ENCODE measurements at places on chromosomes 11 and 22.
A peak's percentile ranks its signal among the peaks of the same experiment; 100 is the strongest.

- DNase-seq = no peak
These were observed 408.6 kb downstream of the JRKL start for GRCh38 chr11:96798445-96798844.

DNA sequence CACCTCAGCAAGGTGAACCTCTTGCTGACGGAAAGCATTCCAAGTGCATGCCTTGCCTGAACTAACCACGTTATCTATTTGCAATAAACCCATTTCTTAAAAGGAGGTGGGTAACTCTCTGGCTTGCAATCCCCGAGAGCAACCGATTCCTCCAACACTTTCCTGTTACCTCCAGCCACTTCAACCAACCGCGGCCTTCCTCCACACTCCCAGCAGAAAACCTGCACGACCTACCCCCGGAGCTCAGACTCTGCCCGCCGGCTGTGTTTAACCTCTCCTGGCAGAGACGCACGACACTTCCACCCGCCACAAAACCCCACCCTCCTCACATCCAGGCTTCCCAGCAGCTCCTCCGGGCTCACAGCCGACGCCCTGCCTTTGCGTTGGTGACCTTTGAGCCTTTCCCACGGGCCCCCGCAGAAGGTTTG lies 708 bp downstream of the SCO2 start:
- DNase-seq = peak; percentile 62

- no peak for DNase-seq
These were observed 38.8 kb upstream of the TOLLIP start for GRCh38 chr11:1348146-1348795.

- DNase-seq = peak; percentile 12
These were observed 47.7 kb upstream of the CSNK2A3 start for GRCh38 chr11:11400635-11401232.

DNA sequence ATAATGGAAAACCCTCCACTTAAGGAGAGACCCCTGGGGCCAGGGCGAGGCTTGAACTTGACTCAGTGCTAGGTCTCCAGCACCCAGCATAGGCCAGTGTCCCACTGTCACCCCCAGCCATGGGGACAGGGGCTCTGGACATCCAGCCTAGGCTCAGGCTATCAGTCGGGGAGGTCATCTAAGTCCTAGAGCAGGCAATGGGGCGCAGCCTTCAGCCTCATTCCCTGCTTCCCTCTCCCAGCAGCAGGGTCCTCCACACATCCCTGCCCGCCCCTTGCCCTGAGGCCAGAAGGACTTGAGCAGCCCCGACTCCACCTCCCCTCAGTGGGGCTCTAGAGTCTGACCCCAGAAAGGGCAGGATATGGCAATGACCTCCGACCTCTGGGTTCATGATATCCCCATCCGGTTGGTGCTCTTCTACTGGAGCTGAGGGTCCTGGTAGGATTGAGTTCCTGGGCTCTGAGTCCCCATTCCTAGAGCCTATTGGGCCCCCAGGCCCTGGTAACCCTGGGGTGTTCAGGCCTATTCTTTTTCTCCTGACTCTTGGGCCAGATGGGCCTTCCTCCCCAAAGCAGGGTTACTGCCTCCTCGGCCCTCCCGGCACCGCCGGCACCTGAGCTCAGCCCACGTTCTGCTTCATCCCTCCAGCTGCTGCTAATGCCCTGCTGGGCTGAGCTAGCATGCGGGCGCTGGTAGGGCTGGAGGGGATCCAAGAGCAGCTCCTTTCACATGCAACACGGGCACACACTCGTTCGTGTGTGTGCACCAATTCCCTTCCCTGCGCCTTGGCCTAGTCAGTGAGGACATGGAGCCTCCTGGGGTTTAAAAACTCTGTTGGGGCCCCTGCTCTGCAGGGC lies 4.4 kb downstream of the CST6 start:
- no peak for DNase-seq

- DNase-seq = no peak
These were observed 30.8 kb downstream of the SYTL2 start for GRCh38 chr11:85779956-85780640.

- no peak for DNase-seq
These were observed 71.8 kb downstream of the ADAMTS15 start for GRCh38 chr11:130520271-130520671.

DNA sequence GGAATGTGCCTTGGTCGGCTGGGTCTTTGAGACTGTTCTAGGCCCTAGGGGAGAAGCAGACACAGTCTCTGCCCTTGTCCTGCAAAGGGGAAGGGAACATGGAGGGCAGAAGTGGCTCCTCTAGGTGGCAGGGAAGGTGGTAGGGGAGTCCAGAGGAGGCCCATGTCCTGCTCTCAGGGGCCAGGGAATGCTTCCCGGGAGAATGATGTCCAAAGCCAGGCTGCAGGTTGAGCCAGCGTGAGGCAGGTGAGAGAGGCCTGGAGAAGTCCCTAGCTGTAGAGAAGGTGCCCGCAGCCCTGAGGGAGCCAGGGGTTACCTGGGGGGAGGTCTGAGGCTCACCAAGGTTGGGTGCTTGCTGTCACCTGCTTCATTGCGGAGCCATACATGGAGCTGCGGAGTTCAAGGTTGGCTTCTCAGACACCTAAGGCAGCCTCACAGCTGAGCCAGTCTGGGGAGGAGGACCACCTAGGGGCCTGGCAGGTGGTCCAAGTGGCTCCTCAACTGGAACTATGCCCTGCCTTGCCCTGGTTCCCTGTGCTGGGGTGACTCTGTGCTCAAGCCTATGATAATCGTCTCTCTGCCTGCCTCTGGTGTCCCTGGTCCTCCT lies 46.1 kb downstream of the SMIM38 start:
- no peak for DNase-seq

DNA sequence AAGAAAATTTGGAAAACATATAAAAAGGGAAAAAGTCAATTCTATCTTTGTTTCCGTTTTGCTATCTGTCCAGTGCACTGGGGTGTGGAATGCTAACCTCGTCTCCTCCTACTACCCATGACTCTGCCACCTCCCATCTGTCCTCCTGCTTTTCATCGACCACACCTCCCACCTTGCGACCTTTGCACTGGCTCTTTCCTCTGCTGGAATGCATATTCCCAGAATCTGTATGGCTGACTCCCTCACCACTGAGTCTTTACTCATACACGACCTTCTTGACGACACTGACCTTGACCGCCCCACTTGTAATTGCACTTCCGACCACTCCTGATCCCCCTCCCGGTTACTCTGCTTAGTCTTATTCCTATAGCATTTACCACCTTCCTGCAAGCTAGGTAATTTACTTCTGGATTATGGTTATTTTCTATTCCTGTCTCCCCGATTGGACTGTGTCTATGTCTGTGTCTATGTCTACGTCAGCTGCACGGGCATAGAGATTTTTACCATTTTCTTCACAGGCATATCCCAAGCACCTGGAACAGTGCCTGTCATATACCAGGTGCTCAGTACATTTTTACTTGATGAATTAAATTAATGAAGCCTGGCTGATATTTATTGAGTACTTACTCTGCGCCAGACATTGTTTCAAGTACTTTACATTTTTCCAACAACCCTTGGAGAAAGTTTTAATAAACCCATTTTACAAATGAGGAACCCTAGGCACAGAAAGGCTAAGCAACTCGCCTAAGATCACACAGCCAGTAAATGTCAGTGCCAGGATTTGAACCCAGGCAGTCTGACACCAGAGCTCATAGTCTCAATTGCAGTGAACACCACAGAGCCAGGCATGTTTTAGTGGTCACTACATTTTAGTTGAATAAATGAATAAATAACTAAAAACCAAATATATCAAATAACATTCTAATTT lies 89.3 kb upstream of the SLC22A12 start:
- DNase-seq = no peak

DNA sequence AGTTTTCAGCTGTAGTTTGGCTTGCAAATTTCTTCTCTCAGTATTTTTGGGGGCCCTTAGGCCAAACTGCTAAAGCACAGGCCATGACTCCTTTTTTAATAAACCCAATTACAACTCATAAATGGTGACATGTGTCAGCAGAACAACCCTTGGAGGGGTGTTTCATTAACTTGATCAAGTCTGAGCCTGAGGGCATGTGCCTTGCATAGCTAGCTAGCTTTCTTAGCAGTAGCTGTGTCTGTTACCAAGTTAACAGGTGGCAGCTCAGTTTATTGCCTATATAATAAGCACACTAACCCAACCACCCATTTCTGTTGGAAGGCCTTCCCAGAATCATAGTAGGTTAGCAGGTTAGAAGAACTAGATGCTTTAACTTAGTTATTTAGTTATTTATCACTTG lies 950.3 kb upstream of the CCDC90B start:
- DNase-seq = no peak

GRCh38 chr11:125426818-125427528 lies 69.1 kb downstream of the FEZ1 start:
- DNase-seq = no peak

GRCh38 chr11:36411202-36411640 lies 98.9 kb downstream of the TRAF6 start:
- DNase-seq = no peak

DNA sequence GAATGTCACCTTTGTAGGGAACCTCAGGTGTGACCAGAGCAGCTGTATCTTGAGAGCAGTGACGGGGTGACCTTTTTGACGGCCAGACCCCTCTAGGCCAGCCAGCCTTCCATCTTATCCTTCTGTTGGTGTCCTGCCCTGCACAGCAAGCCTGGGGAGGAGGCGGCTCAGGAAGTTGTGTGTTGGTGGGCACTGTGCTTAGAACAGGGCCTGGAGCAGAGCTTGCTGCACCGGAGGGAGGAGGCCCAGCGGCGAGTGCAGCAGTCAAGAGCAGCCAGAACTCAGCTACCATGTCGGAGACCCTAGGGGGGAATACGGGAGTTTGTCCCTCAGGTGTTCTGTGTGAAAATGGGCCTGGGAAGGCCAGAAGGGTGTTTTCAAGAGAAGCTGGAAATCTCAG lies 129.4 kb downstream of the OSBP2 start:
- DNase-seq = no peak

- peak; percentile 66 for DNase-seq
These were observed 18.1 kb downstream of the TBC1D10A start for GRCh38 chr22:30308518-30309230.

GRCh38 chr11:130318031-130318673 lies 3.4 kb upstream of the ZBTB44 start:
- DNase-seq = no peak

DNA sequence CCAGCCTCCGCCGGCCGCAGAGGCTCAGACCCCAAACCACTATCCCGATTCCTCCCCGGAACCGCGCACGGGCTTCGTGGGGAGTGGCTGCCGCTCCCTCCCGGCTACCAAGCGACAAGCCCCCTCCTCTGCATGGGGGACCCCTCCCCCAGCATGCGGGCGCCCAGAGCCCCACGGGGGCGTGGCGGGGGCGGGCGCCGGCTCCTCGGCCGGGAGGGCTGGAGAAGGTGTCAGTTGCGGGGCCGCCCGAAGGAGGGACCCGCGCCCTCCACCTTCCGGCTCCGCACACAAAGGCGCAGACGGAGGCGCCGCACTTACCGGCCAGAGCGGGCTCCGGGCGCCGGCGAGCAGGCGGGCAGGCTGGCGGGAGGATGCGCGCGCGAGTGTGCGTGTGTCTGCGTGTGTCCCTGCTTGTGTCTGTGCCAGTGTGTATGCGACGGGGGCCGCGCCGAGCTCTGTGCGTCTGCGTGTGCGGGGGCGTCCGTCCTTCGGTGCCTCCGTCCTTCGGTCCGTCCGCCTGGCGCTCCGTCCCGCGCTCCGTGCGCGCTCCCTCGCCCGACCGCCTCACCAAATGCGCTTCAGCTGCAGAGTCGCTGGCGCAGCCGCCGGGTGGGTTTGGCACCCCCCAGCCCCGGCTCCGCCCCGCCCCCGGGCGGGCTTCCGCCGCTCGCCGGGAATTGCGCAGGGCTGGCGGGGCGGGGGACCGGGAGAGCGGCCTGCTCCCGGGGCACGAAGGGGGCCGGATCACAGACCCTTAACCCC lies at the start of gene PTPN5:
Gene PTPN5 (minus strand): TSS at position 592 of the 762 bp plus-strand sequence. CDS start 19,840 bp downstream, outside the sequence.
- DNase-seq = no peak

DNA sequence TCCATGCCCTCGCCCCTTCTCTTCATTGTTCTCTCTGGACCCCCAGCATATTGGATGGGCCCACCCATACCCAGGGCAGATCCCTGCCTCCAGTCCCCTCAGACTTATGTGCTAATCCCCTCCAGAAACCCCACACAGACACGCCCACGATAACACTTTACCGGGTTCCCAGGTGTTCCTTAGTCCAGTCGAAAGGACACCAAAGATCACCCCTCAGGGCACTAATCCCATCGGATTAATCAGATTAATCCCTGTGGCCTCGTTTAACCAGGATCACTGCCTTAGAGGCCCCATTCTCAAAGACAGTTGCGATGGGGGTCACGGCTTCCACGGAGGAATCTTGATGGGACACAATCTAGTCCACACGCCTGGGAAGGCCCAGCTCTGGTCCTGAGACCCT lies 80.8 kb downstream of the SHANK2 start:
- DNase-seq = no peak

DNA sequence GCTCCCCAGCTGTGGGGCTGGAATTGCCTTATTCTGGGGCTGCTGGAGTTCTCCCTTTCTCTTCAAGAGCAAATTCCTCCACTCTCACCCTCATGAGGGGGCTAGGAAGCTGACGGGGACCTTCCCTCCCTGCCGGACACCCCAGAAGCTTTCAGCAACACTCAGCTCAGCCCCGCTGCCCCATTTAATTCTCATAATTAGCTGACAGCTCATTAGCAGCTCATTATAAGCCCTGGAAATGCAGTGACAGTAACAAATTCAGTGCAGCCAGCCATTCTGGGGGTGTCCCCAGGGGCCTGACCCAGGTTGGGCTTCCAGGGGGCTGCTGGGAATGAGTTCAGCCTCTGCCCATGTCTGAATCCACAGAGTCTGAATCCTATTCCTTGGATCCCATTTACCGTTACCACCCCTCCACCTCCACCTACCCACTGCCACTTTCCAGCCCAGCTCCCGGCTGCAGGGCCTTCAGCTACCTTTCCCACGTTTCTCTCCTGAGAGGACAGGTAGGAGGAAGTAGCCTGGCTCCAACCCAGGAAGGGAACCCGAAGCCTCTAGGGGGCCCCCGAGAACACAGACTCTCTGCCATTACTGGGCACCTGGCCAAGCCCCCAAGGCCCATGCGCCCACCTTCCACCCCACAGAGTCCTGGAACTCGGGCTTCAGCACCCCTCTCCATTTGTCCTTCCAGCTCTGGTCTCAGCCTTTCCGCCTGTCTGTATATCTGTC lies 101.7 kb upstream of the LMO1 start:
- DNase-seq = no peak

DNA sequence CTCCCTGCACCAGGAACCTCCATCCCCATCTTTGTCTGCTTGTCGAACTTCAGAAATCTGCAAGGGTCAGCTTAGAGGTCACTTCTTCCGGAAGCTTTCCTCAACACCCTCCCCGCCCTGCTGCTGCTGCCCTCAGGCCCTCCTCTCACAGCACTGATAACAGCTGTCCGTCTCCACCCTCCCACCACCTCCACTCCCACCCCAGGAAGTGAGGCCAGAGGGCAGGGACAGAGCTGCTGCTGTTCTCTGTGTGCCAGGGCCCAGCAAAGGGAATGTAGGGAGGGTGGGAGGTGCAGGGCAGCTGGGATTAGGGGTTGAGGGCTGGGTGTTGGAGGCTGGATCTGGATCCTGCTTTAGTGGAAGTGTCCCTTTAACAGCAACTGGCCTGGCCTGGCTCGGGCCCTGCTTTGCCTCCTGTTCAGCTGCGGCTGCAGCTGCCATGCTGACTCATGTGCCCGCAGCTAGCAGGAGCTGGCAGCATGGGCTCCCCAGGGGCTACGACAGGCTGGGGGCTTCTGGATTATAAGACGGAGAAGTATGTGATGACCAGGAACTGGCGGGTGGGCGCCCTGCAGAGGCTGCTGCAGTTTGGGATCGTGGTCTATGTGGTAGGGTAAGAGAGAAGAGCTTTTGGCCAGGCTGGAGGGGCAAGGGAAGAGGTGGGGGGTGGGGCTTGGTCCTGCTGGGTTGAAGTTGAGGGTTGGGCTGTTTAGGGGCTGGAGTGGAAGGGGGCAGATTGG lies at the start of gene P2RX6:
Gene P2RX6 (plus strand): TSS at position 440 of the 740 bp plus-strand sequence. CDS start 10 bp downstream, at position 450.
- DNase-seq = no peak
